Fibroblast of upper back skin (primary cell): ENCODE measurements at places on chromosomes 16 and 17.
A peak's percentile ranks its signal among the peaks of the same experiment; 100 is the strongest.

DNA sequence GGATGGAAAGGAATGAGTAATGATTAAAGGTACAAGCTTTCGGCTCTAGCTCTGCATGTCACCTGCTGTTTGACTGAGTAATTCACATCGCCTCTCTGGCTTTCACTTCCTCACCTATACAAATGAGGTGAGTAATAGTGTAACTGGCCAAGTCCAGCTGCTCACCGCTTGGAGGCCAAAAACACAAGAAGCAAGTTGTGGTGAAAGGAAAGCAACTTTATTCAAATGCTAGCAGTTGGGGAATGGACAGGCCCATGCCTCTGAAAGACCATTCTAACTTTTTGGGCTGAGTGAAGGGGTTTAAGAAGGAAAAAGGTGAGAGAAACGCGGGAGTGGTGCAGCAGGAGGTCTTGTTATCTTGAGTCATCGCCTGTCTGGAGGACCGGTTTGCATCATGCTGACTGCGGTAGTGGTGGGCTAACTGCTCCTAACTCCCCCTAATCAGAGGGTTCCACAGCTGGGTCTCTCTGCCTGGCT, 45.7 kb upstream of the CSNK2A2 start:
- no peak for DNase-seq

GRCh38 chr17:59767176-59767575, 59.7 kb downstream of the VMP1 start:
- no peak for DNase-seq

- DNase-seq = no peak
These were observed 7.3 kb downstream of the C16orf54 start for GRCh38 chr16:29738514-29738913.

- DNase-seq = peak; percentile 47
These were observed 26.6 kb downstream of the NGFR start for GRCh38 chr17:49521471-49522356.

GRCh38 chr17:8803531-8804420, 4.6 kb upstream of the MFSD6L start:
- DNase-seq = no peak
